Effector memory CD4-positive, alpha-beta T cell (primary cell): ENCODE measurements at places on chromosomes 11 and 22.

DNA sequence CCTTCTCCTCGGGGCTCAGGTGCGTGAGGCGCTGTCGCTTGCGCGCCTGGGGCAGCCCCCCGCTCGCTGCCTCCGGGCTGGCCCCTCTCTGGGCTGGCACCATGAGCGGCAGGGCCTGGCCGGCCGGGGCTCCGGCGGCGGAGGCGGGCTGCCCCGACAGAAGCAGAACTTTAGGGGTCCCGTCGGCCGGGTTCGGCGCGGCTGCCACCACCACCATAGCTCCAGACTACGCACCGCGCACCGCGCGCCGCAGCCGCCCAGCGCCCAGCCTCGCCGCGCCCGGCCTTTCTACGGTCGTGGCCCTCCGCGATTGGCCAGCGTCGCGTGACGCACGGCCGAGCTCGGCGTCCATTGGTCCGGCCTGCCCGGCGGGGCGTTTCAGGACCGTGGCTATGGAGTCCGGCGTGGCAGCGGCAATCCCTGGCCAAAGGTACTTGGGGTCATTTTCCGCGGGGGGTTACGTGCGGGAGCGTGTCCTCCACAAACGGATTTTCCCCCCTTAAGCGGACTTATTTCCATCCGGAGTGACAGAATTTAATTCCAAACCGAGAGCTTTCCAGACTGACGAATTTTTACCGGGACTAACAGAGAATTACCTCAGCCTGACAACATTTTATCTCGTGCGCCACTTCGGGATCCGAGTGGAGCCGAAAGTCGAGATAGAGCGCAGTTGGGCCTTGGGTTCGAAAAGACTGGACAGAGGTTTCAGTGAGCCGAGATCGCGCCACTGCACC is at the start of gene XBP1:
XBP1 (minus strand) TSS at position 262 of the 734 bp plus-strand sequence.
- DNase-seq = peak; percentile 85

- no peak for DNase-seq
These were observed 51.1 kb downstream of the RTN4R start for GRCh38 chr22:20216863-20217499.

DNA sequence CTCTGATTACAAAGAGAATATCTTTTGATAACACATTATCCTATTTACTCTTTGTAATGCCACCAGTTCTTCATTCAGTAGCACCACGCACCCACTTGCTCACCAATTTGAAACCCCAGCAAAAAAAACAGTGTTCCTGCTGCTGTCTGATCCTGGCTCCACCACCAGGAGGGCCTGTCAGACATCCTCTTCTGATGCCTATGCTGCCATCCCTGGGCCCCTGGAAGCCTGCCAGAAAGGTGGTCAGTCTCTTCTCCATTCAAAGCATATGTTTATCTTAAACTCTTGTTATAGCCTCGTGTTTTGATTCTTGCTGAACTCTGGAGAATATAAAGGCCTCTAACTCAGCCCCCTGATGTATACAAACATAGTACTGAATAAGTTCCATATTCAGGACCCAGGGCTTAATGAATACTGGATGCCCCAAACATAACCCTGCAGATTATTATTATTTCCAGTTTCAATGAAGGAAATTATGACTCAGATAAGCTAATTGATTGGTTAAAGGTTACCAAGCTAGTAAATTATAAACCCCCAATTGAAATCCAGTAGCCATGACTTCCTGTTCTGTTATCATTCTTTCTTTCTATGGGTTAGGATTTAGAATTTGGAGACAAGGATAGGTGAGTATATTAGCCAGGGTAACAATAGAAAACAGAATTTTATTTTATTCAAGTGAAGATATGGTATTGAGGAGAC is 116.7 kb downstream of the NTM start:
- DNase-seq = no peak

DNA sequence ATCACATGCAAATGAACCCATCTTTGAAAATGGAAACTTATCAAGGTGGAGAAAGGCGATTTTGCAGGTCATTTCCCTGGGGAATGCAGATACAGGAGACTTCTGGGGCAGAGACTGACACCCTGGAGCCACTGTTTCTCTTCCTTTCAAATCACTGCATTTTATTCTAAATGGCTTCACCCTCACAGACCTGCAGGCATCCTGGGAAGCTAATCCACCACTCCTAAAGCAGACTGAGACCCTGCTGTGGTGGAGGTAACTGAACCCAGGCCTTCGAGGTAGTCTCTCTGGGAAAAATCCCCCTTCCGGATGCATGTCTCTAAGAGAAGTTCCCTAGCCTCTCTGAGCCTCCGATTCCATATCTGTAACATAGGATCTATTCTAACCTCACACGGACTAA is 20.9 kb upstream of the CSNK2A3 start:
- no peak for DNase-seq

DNA sequence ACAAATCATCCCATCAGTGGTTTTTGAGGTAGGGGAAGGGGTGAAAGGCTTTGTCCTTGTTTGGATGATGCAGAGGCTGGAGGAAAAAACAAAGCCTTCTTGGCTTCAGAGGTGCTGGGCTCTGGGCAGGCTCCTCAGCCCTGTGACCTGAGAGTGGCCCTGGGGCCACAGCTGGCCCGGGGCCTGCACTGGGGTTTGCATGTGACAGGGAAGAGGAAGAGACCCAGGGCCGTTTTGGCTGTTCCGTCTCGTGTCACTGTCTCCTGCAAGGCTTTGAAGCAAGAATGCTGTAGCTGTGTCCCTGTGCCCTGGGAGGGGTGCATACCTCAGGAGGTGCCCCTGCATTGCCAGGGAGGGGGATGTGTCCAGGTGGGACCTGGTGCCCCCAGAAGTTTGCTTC is 12.6 kb downstream of the ARHGAP8 start:
- DNase-seq = no peak

DNA sequence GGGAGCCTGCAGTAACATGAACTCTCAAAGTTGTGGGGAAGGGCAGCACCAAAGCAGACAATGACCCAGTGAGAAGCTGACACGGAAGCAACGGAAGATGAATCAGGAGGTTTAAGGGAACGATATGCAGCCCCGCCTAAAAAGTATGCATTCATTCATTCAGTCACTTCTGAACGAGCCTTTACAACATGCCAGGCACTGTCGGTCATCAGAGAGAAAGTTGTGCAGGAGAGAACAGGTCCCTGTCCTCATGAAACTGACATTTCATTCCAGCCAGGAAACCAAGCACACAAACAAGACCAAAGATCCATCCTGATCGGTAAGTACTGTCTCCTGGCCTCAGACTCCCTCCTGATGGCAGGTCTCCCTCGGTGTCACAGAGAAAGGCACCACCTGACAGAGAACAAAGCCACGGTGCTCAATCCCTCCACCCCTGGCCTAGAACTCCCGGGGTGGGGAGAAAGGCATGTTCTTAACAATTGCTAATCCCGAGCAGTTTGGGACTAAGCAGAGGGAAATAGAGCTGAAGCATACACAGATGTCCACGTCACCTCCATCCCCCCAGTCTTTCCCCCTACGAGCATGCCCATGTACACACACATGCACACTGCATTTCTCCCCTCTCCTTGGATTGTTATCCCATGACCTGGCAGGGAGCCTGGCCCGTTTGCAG is 49.3 kb downstream of the LRFN4 start:
- DNase-seq = no peak

DNA sequence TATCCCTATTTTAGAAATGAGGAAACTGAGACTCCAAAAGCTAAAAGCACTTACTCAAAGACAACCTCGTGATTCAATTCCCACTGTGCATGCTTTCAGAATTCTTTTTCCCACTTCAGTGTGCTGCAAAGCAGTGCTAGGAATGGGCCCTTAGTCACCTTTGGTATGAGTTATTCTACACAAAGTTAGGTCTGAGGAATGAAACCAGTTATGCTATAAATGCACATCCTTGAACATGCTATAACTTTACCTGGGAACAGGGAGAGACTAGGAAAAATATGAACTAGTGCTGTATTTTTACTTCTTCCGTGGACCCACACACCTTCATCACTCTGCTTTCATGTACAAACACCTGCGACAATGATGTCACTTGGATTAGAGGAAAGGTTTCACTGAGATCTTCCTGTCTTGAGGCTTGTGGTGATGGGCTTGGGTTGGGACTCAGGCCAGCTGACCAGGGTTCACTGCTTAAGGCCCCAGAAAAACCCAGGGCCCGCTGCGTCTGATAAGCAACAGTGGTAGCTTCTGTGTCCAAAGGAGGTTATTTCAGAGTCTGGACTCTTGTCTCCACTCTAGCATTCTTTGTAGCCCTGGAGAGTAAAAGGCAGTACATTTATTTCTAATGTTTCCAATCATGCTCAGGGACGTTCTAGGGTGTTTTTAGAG is 81.6 kb downstream of the ZC3H12C start:
- no peak for DNase-seq

DNA sequence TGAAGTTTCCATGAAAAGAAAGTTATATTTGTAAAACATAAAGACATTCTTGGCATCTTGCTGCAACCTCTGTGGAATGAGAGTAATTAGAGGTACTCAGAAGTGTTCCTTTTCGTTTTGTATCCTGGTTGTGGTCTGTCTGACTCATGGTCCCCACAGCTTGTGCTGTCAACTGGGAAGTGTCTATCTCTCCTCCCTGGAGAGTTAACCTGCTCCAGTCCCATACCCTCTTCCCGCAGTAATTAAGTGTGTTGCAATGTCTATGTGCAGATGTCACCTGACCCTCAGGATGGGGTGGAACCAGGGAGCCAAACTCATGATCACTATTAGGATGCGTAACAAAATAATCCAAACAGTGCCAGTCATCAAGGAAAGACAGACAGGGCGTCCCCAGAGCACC is 23.0 kb upstream of the ZDHHC13 start:
- DNase-seq = no peak

DNA sequence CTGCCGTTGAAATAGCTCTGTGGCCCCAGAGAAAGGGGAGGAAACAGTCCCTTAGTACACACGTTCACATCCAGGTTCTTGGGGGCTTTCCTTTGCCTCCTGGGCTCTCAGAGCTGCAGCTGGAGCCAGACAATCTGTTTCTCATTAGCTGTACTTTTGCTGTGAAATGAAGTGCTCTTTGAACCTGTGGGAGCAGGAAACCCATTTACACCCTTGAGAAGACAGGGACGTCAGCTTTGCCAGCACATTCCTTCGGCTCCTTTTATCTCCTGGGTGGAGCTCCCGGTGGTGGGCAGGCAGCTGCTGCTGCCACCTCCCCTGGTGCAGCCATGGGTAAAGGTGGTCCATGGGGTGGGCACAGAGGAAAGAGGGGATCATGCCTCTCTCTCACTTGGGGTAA is 80.6 kb upstream of the TIMP3 start:
- DNase-seq = no peak

DNA sequence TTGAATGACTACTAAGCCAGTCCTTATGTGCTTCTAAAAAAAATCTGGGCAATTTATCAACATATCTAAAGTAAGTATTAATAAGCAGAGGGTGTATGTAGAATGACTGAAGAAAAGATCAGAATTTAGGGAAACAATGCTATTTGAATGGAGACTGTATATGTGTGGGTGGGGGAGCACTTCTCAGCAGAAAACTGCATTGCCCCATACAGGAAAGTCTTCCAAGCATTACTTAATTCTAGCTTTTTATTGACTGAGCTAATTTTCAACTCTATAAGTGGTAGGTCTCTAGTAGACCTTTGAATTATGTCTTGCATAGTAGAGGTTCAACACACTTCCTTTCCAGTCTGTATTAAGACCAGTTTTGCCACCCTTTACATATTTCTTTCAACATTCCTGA is 41.7 kb downstream of the CASP12 start:
- DNase-seq = no peak

DNA sequence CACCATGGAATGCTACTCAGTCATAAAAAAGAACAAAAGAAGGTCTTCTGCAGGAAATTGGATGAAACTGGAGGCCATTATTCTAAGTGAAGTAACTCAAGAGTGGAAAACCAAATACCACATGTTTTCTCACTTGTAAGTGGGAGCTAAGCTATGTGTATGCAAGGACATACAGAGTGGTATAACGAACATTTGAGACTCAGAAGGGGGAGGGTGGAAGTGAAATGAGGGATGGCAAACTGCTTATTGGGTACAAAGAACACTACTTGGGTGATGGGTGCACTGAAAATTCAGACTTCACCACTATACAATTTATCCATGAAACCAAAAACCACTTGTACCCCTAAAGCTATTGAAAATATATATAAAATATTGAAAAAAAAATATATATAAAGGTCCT is 13.4 kb upstream of the CAT start:
- DNase-seq = no peak

GRCh38 chr11:126645186-126645585 is 289.7 kb downstream of the ST3GAL4 start:
- no peak for DNase-seq

DNA sequence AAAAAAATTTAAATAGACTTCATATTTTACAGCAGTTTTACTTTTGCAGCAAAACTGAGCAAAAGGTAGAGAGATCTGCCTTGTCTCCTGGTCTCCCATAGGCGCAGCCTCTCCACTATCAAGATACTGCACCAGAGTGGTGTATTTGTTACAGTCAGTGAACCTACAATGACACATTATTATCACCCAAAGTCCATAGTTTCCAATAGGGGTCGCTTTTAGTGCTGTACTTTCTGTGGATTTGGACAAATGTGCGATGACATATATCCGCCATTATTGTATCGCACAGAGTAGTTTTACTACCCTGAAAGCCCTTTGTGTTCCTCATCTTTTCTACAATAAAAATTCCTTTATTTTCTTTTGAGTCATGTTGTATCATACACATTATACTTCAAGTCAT is 153.2 kb upstream of the CCDC179 start:
- no peak for DNase-seq

- no peak for DNase-seq
These were observed 82.9 kb downstream of the CCDC34 start for GRCh38 chr11:27280140-27280539.

GRCh38 chr11:11419747-11420146 is 66.7 kb upstream of the CSNK2A3 start:
- no peak for DNase-seq

- no peak for DNase-seq
These were observed 44.6 kb upstream of the LIN7C start for GRCh38 chr11:27551127-27551526.

DNA sequence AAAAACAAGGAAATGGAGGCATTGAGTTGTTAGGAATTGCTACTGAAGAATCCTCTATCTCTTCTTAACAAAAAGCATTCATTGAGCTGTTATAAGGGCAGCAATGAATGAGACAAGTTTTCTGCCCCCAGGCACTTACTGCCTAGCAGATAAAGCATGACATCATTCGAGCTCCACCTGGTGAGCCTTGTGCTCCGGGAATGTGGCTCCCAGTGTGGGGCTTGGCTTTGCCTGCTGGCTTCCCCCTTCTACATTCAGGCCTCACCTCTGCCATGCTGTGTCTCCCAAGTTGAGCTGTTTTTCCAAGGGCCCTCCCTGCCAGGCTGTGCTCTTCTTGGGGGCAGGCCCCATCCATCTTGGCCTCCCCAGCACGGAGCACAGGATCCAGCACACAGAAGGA is 56.9 kb upstream of the EIF3D start:
- no peak for DNase-seq

DNA sequence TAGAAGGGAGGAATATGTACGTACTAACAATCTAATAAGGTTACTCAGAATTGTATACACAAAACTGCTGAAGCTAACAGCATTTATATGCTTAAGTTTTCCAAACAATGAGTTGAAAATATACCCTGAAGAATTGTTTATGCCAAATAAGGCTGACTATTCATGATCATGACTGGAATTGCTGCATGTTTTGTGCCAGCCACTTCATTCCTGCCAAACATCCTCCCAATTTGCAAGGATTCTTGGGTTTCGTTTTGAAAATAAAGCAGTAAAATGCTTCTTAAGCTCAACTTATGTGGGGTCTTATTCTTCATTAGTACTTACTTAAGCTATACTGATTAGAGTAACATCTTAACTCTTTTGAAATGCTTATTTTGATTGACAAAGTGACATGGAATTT is 149.0 kb downstream of the SPON1 start:
- no peak for DNase-seq

- DNase-seq = no peak
These were observed 1.5 kb downstream of the ADAMTS8 start for GRCh38 chr11:130426837-130427341.
